EL (cell line): ENCODE measurements at places on chromosomes 2 and 18.
A peak's percentile ranks its signal among the peaks of the same experiment; 100 is the strongest.

DNA sequence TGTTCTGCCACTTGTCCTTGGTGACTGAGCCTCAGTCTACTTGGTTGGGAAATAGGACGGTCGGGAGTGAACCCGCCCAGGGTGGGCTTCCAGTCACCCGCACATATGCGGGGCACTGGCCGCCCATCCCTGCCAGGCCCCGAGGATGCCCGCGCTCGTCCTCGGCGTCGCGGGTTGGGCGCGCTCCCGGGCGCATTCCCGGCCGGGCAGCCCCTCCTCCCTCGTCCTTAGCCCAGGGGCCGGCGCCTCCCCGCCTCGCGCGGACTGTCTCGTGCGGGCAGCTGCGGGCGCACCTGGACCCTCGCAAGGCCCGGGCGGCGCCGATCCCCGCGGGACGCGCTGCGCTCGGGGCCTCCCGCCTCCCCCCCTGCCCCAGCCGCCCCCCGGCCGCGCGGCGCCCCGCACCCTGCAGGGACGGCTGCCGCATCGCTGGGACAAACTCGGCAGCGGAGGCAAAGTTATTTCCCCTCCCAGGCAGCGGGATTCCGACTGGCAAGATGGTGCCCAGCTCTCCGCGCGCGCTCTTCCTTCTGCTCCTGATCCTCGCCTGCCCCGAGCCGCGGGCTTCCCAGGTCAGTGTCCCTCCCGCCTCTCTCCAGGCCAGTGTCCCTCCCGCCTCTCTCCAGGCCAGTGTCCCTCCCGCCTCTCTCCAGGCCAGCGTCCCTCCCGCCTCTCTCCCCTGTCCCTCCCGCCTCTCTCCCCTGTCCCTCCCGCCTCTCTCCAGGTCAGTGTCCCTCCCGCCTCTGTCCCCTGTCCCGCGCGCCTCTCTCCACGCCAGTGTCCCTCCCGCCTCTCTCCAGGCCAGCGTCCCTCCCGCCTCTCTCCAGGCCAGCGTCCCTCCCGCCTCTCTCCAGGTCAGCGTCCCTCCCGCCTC lies at the start of gene FBLN7:
FBLN7 (plus strand) TSS at position 227 of the 874 bp plus-strand sequence; CDS start at position 498, 271 bp downstream.
- peak; percentile 47 for DNase-seq

DNA sequence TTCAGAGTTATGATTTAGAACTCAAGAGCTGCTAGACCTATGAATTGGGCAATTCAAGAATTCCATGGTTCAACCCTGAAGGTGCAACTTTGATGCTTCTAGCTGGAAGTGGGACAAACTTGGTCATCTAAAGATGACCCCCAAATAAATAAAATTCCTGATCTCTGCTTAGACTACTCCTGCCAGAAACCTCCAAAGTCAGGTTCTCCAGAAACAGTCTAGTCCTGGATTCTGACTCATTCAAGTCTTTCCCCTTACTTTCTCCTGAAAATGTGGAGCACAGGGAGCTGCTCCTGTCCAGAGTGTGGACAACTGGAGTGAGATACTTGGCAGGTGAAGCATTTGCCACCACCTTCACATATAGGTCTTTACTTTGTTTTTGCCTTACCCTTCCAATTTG lies 557.7 kb upstream of the TNP1 start:
- DNase-seq = peak; percentile 25

GRCh38 chr2:137123226-137123625 lies 357.9 kb downstream of the THSD7B start:
- DNase-seq = peak; percentile 61

DNA sequence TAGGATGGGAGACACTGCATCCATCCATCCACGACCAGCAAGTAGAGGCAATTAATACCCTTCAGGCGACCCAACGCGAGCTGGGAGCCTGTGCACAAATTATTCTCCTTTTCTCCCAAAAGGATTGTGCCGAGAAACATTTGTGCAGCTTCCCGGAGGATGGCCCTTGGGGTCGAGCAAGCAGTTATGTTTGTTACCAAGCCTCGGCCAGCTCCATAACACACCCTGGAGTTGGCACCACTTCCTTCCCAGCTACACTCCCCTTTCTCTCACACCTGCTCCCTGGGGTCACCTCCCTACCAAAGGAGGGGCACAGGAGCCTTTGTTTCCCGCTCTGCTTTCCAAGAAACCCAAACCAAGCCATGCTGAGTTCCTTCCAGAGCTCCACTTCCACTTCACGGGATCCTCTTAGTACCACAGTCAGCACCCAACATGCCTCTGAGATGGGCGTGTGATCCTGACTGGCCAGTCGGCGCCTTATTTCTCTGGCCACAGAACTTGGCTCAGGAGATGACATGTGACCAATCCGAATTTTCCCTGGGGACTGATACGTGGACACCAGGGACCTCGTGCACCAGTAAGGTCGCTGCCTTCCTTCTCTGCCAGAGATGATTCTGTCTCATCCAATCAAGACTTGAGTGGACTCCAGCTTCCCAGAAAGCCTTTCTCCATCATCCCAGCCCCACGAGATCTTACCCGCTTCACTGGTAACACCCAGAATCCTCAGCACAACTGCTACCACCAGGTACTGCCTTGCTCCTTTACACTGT lies 28.5 kb downstream of the GPR55 start:
- DNase-seq = no peak

- DNase-seq = no peak
Measured at GRCh38 chr2:60333264-60333663, 220.2 kb downstream of the BCL11A start.

GRCh38 chr2:169768262-169768995 lies 30.2 kb upstream of the SSB start:
- DNase-seq = no peak

DNA sequence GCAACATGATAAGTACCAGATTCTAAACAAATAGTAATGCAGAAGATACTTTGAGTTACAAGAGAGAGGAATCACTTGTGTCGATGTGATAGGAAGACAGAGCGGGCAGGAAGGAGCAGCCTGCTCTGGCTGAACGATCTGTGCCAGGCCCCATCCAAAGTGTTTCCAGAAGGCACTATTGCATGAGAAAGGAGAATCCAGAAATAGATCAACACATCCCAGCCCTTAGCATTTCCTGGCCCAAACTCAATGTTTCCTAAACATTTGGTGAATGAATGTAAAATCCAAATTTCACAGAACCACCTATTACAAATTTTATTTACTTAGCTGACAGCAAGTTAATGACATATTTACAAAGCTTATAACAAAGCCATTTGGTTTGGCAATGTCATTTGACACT lies 257.2 kb downstream of the TXNL1 start:
- DNase-seq = no peak

GRCh38 chr2:7694076-7694985 lies 777.1 kb downstream of the RNF144A start:
- DNase-seq = no peak

- no peak for DNase-seq
Measured at GRCh38 chr2:3483986-3484960, 35.1 kb downstream of the ADI1 start.

DNA sequence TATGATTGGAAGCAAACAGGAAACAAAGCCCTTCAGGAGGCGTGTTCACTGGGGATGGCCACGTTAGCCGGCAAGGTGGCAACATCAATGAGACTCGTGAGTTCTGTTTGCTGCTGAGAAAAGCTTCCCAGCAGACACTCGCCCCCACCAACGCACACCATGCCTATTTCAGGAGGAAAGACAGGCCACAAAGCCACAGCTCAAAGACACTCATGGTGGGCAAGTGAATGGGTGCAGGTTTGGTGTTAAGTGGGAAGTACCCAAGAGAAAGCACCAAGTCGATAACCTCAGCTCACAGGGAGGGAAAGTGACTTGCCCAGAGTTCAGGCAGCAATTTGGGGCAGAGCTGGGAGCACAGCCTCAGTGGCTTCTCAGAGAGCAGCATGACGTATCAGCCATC lies 10.5 kb upstream of the MTERF4 start:
- no peak for DNase-seq

GRCh38 chr2:104854498-104855220 lies 744 bp downstream of the POU3F3 start:
- DNase-seq = no peak

DNA sequence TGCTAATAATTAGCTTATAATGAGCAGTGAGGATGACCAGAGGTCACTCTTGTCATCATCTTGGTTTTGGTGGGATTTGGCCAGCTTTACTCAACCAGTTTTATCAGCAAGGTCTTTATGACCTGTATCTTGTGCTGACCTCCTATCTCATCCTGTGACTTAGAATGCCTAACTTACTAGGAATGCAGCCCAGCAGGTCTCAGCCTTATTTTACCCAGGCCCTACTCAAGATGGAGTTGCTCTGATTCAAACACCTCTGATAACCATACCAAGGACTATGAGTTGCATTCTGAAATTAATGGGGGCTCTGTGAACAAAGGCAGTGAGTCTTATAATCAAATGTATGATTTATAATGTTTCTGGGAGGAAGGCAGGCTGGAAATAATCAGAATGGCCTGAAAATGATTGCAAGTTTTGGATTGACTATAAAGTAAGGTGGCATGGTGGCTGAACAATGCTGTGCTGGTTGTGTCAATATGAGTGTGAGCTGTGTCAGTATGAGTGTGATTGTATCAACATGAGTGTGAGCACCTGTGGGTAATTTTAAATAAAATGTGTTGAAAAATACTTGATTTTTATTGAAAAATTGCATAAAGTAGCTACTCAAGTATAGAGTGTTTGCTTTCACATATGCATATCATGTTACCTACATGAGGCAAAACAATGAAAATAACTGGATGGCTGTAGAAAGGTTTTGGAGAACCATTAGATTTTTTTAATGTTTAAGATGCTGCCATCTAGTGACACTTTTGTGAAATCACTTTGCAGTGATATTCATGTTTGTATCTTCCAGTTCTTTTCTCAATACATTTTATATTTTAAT lies 103.0 kb downstream of the KYNU start:
- DNase-seq = peak; percentile 21

DNA sequence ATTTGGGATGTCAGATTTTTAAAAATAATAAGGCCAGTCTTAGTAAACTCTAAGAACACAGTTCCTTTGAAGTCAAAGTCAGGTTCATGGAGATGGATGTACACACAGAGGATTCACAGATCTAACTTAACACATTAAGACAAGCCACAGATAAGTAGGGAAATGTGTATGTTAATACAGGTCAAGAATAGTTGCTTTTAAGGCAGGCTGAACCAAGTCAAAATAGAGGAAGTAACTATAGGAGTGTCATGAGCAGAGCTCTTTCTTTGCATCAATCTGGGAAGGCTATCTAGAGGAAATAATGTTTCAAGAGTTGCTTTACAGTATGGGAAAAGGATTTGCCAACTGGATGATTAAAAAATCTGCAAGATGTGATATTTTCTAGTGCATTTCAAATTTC lies 128.0 kb upstream of the FBXO11 start:
- no peak for DNase-seq

GRCh38 chr2:167548396-167548795 lies 660.1 kb downstream of the XIRP2 start:
- no peak for DNase-seq

- no peak for DNase-seq
Measured at GRCh38 chr18:64678048-64678447, 529.2 kb upstream of the LINC00305 start.

- DNase-seq = no peak
Measured at GRCh38 chr18:63271148-63271547, 48.4 kb downstream of the BCL2 start.

- no peak for DNase-seq
Measured at GRCh38 chr2:129006135-129006886, 687.6 kb upstream of the HS6ST1 start.

- peak; percentile 98 for DNase-seq
Measured at GRCh38 chr2:68828887-68829708, 42.1 kb downstream of the BMP10 start.

GRCh38 chr2:111967018-111967417 lies 68.6 kb downstream of the MERTK start:
- DNase-seq = no peak

- DNase-seq = no peak
Measured at GRCh38 chr2:69200107-69200520, 186.9 kb downstream of the GFPT1 start.

GRCh38 chr18:63169853-63170252 lies 149.7 kb downstream of the BCL2 start:
- DNase-seq = no peak

- DNase-seq = no peak
Measured at GRCh38 chr2:65072181-65072970, 16.2 kb downstream of the CEP68 start.

DNA sequence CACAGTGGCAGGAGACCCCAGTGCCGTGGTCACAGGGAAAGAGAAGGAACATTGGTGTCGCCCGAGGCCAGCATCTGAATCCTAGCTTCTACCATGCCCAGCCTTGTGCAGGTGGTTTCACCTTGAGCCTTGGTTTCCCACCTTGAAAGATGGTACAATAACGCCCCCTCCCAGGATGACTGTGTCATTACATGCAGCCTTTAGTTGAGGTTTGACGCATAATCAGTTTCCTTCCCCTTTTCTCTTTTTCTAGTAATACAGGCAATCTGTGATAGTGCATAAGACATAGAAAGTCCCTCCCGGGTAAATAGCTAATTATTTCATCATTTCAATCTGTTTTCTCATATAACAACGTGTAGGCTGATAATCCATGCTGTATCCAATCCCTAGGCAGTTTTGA lies 29.8 kb upstream of the ZNF407 start:
- DNase-seq = no peak

- DNase-seq = no peak
Measured at GRCh38 chr2:11166476-11166875, 11.2 kb downstream of the SLC66A3 start.

DNA sequence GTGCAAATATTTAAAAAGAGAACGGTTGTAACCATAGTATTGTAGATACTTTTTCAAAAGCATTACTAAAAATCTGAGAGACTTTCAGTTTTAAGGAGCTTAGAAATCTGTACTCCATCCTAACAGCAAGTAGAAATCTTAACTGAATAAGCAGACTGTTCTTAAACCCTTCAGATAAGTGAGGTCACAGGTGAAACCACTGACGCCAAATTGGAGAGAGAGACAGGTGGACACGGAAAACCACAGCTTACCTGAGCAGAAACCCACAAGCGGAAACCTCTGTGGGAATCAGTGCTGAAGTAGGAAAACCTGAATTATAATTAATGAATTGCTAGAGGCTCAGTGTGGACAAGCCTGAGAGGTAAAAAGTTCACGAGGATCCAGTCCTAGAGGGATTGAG lies 959.4 kb upstream of the CELF4 start:
- no peak for DNase-seq

GRCh38 chr2:74742471-74742870 lies 88.4 kb downstream of the SEMA4F start:
- DNase-seq = no peak

GRCh38 chr2:177332026-177332991 lies 60.3 kb upstream of the AGPS start:
- peak; percentile 74 for DNase-seq

DNA sequence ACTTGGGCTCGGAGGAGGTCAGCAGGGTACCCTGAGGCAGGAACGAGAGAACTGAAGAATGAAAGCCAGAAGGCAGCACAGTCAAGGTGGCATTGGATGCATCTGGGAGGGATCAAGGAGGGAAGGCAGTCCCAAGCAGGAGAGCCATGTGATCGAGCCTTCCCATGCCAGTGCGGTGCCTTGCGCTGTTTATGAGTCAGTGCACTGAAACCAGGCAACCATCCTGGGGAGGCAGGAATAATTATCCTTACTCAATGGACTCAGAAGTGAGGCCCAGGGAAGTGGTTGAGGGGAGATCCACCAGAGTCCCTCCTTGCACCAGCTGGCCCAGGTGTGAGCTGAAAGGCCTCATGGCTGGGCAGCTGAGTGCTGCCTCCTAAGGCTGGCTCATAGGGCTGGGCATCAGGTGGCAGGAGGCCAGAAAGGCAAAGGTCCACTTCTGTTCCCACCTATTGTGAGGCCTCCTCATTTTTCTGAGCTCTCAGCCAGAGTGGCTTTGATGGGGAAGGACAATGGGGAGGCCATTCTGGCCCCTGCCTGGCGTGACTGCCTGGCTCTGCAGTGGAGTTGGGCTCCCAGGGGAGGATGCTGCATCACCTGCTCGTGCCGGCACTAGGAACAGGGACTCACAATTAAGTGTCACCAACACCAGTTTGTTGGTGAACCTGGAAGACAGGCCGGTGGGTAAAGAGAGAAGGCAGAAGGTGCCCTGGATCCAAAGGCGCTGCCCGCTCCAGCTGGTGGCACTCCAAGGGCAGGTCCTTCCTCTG lies 82.3 kb downstream of the TFCP2L1 start:
- no peak for DNase-seq
